ENCODE measurements at places on chromosomes 3 and 15. TPM values are rescaled to one million over a fixed set of nuclear protein-coding genes. Genes with fewer than 3 reads are reported as not detected.

DNA sequence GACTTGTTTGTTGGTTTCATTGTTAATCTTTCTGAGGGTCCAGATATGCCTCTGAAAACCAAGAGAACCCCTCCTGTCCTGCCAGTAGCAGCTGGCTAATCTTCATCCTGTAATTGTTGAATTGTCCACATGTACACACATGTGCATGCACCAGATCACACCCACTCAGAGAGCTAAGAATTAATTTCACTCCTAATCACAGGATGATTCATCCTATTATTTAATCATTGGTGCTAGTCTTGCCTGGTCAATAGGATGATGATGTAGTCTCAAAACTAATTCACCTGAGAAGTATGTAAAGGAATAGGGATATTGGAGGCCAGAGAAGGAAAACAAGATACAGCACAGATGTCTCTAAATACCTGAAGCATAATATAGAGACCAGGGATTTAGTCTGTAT lies 7.8 kb upstream of the AHSG start:
- no peak for DNase-seq

GRCh38 chr3:4571690-4572334 lies 78.7 kb downstream of the ITPR1 start:
- DNase-seq: no peak

DNA sequence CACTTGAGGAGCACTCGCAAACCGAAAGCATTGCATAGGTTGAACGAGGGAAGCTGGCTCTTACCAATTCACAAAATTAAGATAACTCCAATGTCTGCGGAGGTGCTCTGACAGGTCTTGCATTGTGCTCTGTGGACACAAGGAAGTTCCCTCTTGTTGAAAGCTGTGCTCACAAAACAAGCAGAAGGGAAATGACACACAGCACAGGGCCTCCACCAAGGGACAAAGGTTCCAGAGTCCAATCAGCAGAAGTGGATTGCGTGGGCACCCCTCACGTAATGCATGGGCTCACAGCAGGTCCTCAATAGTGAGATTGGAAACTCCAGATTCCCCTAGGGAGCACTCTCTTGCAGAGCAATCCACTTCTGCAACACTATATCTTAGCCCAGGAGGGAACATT lies 89.9 kb downstream of the ATP10A start:
- no peak for DNase-seq

GRCh38 chr3:45060165-45060892 lies 34.2 kb downstream of the CLEC3B start:
- no peak for DNase-seq

- DNase-seq: no peak
Measured at GRCh38 chr3:45580112-45580765, 14.3 kb upstream of the LIMD1 start.

GRCh38 chr3:162704799-162705385 lies 1208.3 kb downstream of the OTOL1 start:
- DNase-seq: no peak

GRCh38 chr3:124084022-124084881 lies 92.3 kb upstream of the ROPN1 start:
- no peak for DNase-seq

GRCh38 chr15:101692801-101693598 lies 31.3 kb downstream of the TARS3 start:
- no peak for DNase-seq

DNA sequence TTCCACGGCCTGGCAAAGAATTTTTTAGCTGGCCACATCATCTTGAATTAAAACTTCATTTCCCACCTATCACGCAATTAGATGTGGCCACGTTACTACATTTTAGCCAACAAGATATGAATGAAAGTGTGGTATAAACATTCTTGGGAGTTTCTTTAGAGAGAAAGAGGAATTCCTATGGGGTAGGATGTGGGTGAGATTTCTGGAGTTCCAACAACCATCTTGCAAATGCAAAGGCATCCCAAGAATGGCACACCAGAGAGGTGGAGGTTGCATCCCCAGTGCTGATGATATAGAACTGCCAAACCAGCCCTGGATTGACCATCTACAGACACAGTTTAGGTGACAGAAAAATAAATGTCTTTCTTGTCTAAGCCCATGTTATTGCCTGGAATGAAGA lies 66.3 kb upstream of the AKAP13 start:
- no peak for DNase-seq

DNA sequence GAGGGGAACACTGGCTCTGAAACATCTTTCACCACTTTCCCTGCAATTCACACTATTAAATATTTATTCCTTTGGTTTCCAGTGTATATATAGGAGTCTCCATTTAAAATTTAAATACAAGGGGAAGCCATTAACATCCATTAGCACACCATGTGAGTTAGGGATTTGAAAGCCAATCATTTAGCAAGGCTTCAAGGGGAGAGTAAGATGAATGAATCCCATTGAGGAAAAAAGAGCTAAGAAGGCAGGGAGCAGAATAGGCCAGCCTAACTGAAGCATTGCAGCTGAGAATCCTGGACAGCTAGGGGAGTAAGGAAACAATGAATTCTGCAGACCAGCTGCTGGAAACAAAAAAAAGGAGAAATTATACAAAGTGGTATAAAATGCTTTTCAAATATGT lies 426.1 kb downstream of the IL5RA start:
- DNase-seq: no peak

EPHA3 gene
- total RNA-seq: not detected

ARHGEF26 gene
- total RNA-seq: 6.6 TPM

SAMD7 gene
- total RNA-seq: not detected

DOCK3 gene
- total RNA-seq: 0.36 TPM

SEMA3G gene
- 0.34 TPM for total RNA-seq

C3orf22 gene
- not detected for total RNA-seq

Measured in Daoy (cell line).